ENCODE measurements at places on chromosomes 1 and 21.

- DNase-seq = no peak
Observed at GRCh38 chr1:47362828-47363227, 29.2 kb downstream of the CMPK1 start.

DNA sequence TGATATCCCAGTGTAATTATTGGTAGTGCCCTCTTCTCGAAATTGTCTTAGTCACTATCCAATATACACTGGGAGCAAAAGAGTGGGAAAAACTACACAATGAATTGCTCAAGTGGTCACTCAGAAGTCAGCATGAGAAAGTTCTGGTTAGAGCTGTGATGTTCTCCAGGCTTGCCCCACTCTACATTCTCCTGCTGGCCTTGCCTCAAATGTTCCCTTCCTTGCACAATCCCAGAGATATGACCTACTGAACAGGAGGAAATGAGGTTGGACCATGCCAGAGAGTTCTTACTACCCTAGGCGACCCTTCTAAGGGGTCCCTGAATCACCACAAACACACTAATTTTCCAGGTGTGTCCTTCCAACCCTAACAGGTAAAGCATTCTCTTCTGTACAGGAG lies 40.8 kb downstream of the GLUL start:
- no peak for DNase-seq

GRCh38 chr21:42638266-42638863 lies 15.1 kb upstream of the PDE9A start:
- no peak for DNase-seq

- DNase-seq = peak; percentile 44
Observed at GRCh38 chr1:84582802-84583587, 8.8 kb upstream of the CTBS start.

DNA sequence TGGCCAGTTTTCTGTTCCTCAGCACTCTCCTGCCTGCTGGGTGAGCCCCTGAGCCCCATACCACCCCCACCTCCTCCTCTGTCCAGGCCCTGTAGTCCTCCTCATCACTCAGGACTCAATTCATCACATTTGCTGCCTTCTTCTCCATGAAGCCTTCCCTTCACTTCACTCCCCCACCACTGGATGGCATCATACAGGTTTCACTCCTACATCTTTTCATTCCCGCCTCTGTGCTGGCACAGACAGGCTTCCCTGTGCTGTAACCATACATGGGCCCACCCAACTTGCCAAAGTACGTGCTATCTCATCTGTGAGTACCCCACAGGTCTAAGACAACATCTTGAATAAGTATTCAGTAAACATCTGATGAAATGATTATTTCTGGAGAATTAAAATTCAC lies 56.9 kb downstream of the SLC45A1 start:
- DNase-seq = no peak

- peak; percentile 61 for DNase-seq
Observed at GRCh38 chr1:39409055-39409816, 82.2 kb upstream of the BMP8A start.

DNA sequence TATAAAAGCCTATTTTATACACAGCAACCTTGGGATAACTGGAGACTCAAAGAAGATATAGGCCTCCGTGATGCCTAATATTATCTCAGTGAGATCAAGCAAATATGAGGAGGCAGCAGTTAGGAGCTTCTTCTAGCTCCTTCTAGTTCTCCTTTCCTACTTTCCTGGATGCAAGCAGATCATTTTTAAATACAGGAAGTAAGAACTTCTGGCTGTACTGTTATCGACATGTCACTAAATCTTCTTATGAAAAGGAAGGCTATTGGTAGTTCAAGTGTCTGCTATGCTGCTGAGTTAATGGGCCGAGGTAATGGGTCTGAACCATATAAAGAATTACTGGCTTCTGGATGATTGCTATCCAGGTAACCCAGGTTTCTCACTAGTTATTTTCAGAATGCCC lies 15.9 kb downstream of the HSPA13 start:
- no peak for DNase-seq

DNA sequence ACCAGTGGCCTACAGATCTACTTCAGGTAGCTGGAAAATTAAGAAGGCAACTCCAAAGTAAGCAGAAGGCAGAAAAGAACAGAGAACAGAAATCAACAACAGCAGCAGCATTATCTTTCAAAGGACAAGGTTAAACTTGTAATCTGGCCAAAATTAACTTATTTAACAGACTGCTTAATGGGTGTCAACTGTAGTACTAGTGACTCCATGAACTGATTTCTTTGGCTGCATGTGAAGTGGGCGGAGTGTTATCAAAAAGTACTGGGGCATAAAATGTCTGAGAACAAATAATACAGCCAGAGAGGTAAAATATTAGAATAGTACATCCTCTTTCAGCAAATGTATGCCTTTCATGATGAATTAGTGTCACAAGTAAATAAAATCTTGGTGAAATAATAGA lies 24.6 kb upstream of the NADK start:
- no peak for DNase-seq

DNA sequence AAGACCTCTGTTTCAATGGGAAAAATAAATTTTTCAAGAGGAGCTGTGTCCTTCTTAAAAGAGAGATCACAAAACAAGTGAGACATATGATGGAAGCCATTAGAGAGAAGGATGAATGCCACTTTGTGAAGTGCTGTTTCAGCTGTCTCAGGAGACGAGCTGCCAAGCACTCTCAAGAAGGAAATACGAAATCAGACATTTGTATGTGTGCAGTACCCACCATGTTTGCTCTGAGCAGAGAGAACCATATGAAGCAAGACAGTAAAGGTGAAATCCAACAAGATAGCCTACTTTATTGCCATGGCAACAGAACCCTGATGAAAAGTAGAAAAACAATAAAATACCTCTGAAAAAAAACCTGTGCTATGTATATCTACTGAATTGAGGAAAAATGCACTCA lies 168.1 kb downstream of the AMY1C start:
- DNase-seq = no peak

DNA sequence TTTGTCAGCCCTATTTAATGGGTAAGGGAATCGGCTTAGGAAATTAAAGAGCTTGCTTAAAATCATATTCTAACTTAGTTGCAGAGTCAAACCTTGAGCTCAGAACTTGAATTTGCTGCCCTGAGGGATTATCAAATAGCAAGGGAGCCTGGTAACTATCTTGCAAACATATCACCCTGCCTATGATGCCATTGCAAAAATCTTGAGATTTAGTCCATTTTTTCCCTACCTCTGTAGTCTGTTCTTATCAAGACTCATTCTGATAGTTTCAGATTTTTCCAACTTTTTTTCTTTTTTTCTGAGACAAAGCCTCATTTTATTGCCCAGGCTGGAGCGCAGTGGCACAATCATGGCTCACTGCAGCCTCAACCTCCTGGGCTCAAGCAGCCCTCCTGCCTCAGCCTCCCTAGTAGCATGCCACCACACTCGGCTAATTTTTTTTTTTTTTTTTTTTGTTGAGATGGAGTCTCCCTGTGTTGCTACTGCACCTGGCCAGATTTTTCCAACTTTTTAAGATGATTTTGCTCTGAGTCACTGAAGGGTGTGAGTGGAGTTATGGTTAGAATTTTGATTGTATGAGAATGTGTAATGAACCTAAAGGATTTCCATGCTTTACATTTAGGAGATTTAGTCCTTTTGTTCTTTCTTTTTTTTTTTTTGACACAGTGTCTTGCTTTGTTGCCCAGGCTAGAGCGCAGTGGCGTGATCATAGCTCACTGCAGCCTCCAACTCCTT lies 12.2 kb downstream of the SARS1 start:
- DNase-seq = no peak

All from HFF-Myc (cell line).